Lung microvascular endothelial cell (primary cell): ENCODE measurements at places on chromosomes 12 and 14.

- no peak for DNase-seq
Observed at GRCh38 chr14:60649875-60650372, 647 bp upstream of the SIX1 start.

GRCh38 chr12:66296176-66296683 lies 6.1 kb upstream of the HELB start:
- no peak for DNase-seq

DNA sequence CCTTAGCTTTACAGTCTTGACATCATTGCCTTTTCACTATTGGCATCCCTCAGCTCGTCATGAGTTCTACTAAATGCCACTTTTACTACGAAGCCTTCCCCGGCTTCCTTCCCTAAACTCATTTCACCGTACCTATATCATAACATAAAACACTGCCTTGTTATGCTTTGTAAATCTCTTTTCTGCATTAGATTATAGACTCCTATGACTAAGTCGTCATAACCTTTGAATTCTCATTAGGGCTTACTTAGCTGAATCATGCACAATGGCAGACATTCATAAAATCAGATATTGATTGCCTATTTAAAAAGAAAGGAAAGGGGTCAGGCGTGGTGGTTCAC lies 21.0 kb downstream of the BTG1 start:
- DNase-seq = no peak

DNA sequence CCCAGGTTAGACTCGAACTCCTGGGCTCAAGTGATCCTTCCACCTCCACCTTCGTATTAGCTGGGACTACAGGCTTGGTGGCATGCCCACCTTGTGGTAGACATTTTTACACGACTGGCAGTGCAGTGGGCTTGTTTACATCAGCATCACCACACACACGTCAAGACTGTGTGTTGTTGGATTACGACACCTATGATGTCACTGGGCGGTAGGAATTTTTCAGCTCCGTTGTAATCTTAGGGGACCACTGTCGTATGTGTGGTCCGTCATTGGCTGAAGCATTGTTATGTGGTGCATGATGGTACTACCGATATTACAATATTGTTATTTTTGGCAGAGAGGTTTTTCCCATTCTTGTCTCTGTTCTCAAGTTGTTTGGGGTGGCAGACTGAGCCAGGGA lies 50.7 kb downstream of the TSPAN9 start:
- no peak for DNase-seq

DNA sequence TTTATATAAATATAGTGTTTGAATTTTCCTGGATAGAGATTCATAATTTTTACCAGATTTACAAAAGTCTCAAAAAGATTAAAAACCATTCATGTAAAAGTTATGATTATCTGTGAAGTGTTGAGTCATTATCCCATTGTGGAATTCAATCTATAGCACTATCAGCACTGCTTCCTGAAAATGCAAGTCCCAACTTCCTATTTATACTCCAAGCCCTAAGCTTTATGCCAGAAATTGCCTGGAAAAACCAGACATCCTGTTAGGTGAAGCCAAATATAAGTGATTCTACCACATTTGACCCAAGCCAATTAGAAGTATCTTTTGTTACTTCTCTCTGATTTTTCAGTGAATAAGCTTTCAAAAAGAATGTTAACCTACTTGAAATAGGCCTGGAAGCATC lies 129.1 kb downstream of the GPR135 start:
- DNase-seq = peak; percentile 94

- DNase-seq = no peak
Observed at GRCh38 chr12:28698553-28698952, 450.5 kb upstream of the FAR2 start.

DNA sequence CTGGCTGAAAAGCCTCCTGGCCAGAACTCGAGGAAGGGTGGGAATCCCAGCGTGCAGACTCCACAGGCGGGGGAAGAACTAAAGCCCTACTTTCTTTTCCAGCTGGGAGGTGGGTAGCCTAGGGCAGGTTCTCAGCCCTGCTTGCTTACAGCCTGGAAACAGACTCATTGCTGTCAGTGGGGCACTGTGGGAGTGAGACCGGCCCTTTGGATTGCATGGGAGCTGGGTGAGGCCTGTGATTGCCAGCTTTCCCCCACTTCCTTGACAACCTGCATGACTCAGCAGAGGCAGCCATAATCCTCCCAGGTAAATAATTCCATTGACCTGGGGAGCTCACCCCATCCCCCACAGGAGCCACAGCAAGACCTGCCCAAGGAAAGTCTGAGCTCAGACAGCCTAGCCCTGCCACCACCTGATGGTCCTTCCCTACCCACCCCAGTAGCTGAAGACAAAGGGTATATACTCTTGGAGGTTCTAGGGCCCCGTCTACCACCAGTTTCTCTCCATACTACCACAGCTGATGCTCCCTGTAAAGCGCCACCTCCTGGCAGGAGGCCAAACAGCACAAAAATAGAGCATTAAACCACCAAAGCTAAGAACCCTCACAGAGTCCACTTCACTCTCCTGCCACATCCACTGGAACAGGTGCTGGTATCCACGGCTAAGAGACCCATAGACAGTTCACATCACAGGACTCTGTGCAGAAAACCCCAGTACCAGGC lies 294.1 kb downstream of the SEC23A start:
- DNase-seq = no peak

GRCh38 chr14:68589447-68590200 lies 203.2 kb downstream of the ZFP36L1 start:
- no peak for DNase-seq

DNA sequence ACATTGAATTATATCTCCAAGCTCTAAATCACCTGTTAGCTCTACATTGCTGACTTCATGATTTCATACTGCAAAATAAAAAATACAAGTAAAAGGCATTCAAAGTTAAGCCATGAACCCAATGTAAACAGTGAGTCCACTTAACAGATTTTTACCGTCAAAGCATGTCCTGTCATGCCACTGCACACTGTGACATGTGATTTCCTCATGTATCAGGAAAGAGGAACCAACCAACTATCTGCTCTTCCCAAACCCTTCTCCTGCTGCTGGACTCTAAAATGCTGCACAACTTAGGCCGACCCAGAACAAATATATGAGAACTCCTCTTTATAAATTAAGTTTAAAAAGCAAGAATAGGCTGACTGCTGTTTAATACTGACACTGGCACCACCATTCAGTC lies 37.5 kb downstream of the TM7SF3 start:
- DNase-seq = no peak

DNA sequence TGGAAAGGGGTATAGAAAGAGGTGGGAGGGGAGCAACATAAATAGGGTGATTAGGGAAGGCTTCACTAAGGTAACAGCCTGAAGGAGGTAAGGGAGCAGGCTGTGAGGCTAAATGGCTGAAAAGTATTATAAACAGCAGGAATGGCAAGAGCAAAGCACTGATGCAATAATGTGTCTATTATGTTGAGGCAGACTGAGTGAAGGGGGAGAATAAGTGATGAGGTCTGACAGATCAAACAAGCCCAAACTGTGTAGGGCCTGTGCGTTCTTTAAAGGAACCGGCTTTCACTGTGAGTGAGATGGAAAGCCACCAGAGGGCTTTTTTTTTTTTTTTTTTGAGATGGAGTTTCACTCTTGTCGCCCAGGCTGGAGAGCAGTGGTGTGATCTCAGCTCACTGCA lies 6.7 kb upstream of the VCPKMT start:
- DNase-seq = no peak

GRCh38 chr12:43336962-43337555 lies 214.9 kb downstream of the ADAMTS20 start:
- peak; percentile 51 for DNase-seq

- no peak for DNase-seq
Observed at GRCh38 chr12:112091563-112091962, 17.0 kb downstream of the NAA25 start.

- no peak for DNase-seq
Observed at GRCh38 chr12:125882141-125882540, 816.9 kb downstream of the AACS start.

DNA sequence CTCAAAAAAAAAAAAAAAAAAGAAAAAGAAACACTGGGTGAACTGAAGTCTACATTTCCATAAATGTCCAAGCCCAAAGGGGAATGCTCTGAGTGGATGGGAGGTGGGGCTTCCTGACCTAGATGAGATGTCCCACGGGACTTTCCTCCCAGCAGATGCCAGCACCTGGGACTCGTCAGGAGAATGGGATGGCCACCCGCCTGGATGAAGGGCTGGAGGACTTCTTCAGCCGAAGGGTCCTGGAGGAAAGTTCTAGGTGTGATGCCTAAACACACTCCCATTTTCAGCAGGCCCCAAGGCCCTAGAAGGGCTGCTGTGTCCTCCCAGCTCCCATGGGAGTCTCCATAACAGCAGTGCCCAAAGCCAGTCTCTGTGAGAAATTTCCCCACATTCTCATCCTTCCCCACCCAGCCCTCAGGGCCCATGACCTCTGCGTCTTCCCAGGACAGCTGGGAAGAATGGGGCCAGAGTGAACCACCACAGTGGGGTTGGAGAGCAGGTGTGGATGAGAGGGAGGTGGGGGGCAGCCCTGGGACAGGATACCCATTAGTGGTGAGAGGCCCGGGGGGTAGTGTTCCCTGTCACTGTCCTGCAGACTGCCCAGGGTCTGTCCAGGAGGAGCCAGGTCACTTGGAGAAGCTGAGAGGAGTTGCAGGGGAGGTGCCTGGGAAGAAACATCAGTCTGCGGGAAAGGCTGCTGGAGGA lies 7.1 kb upstream of the CPNE6 start:
- DNase-seq = no peak

GRCh38 chr12:128661226-128661569 lies 162.6 kb downstream of the SLC15A4 start:
- DNase-seq = no peak

DNA sequence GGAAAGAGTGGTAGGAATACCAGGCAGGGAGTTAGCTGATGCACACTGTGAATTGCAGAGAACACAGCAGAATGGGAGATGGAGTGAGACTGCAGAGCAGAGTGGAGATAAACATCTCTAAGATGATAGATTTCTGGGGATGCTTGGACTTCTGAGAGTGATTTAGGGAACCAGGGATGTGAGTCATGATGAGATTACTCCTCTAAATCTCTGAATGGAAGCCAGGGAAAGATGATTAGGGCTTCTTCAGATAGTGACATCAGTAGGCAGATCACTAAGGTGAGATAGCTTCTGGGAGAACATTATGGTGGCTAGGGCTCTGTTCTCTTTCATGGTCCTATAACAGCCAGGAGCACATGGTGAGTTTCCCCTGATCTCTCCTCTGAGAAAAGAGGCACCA lies 501.5 kb upstream of the USP15 start:
- DNase-seq = no peak

DNA sequence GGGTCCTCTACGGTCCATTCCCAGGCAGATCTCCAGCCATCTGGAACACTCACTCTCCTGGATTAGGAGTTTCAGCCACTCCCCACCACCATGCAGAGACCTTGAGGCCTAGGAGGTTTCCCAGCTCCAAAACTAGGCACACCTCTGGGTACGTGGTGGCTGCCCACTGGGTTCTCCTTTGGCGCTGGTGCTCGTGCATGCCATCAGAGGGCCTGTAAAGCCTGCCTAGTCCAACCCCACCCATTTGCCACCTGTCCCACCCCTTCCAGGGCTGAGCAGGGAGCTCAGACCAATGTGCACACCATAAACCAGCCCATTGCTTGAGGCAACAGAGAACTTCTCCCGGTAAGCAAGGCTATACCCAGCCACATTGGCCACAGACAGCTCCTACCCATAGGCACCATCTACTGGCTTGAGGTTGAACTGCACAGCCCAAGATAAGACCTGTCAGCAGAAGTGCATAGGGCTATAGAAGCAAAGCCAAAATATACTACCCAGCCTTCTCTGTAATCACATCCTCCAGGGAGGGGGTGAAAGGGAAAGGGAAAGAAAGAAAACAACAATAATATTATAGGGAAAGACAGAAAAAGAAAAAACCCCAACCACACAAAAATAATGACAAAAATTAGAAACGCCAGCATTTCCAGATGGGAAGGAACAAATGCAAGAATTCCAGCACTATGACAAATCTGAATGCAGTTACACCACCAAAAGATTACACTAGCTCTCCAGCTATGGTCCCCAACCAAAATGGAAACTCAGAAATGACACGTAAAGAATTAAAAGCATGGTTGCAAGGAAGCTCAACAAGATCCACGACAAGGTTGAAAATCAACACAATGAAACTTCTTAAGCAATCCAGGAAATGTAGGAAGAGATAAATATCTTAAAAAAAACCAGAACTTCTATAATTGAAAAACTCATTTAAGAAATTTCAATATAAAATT lies 111.9 kb upstream of the CCDC175 start:
- DNase-seq = peak; percentile 63

- no peak for DNase-seq
Observed at GRCh38 chr14:45810152-45810872, 557.3 kb upstream of the MIS18BP1 start.

DNA sequence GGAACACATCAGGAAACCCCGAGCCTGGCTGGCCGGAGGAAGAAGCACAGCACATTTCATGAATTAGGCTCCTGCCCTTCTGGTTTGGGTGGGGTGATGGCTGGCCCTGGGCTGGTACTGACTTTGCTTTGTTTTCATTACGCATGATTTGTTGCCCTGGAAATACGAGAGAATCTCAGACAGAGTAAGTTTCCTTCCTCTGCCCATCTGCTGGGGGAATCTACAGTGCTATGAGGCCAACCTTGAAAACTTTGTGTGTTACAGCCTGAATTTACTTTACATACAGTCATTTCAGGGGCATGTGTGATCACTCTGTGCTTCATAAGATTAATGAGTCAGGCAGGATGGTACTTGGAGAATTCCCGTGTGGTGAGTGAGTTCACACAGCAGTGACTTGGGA lies 20.5 kb upstream of the SLC5A8 start:
- DNase-seq = no peak

- no peak for DNase-seq
Observed at GRCh38 chr12:42571327-42572009, 18.1 kb downstream of the PRICKLE1 start.

DNA sequence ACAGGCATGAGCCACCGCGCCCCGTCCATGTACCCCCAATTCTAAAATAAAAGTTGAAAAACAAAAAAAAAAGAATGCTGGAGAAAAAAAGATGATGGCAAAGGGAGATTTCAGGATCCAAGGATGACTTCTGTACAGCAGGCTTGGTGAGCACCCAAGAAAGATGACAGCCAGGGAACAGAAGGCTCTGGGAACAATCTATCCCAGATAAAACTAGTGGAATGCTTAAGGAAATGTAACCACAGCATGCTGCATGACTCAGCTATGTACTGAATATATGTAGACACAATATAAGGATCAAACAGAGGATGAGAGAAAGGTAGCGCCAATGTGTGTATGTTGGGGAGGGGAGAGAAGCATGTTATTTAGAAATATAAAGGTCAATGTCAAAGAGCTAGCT lies 123.7 kb upstream of the TMTC1 start:
- DNase-seq = no peak

DNA sequence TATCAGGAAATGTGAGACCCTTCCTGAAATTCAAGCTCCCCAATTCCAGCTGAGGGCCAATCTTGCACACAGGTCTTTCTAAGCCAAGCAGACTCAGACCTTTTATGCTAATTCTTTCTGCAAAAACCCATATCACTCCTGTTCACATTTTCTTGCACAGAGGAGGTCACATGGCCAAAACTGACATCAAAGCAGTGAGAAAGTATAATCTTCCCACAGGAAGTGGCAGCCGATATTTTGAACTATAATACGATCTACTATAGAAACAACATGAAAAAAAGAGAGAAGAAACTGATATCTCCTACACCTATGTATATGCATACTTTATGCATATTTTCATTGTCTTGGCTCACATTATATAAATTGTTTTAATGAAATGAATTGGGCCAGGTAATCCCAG lies 132.9 kb upstream of the SSTR1 start:
- no peak for DNase-seq
